Kidney tubule cell (primary cell): ENCODE measurements at places on chromosomes 1 and 21.

GRCh38 chr1:171654201-171654941, 1.9 kb upstream of the MYOC start:
- DNase-seq, result peak; percentile 58

GRCh38 chr1:37930246-37931101, 16.4 kb downstream of the INPP5B start:
- DNase-seq, result no peak

DNA sequence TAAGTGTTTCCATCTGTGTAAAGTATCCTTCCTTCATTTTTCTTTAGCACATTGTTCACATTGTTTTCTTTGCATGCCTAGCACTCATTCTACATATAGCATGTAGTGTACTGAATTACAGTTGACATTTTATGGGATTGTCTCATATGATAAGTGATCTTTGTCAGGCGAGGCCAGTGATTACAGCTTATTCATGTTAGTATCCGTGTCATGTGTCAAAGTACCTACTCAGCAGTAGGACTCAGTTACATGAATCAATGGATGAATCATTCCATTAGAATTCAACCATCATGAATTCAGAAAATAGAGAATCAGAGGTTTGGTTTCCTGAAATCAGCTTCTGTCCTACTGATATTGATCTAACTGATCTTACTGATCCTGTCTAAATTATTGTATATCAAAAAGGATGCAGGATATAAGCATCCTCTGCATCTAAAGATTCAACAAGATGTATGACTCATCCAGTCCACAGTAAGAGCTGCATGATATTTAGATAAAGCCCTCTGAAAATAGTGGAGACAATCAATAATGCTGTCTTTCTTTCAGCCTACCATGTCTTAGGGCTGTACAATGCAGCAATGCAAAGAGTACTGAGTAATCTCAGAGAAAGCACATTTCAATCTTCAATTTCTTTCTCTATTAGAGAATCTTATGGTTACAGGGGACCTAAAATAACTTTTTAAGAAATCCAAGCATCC, 20.7 kb upstream of the HRNR start:
- DNase-seq, result peak; percentile 50

- no peak for DNase-seq
Observed at GRCh38 chr1:110019770-110020169, 14.7 kb upstream of the STRIP1 start.

GRCh38 chr1:8706291-8706690, 111.1 kb downstream of the RERE start:
- no peak for DNase-seq

- DNase-seq, result no peak
Observed at GRCh38 chr1:152735648-152736047, 22.2 kb upstream of the KPRP start.

GRCh38 chr1:81183553-81183952, 617.2 kb upstream of the ADGRL2 start:
- DNase-seq, result no peak

DNA sequence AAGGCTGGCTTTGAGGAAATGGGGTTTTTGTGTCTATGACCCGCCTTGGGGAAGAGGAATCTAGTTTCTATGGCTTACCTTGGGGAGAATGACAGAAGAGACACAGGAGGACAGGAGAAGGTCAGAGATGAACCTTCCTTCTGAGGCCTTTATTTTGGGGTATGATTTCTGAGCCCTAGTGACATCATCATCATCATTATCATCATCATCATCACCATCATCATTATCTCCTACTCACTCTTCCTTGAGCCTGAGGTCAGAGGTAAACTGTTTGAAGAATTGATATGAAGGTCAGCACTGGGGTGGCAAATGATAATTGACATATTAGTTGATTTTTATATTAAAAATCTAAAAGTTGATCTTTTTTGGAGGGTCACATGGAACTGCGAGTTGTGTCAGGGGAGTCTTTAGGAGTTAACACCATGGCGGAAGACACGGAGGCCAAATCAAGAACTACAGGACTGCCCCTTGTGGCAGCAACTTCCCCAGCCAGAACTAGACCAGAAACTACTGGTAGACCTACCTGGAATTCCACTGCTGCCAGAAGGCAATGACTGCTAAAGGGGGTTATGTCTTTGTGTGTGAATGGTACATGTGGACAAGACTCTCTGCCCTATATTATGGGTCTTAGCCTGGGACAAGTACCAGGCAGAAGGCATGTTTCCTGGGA, 49.8 kb upstream of the WLS start:
- DNase-seq, result no peak

DNA sequence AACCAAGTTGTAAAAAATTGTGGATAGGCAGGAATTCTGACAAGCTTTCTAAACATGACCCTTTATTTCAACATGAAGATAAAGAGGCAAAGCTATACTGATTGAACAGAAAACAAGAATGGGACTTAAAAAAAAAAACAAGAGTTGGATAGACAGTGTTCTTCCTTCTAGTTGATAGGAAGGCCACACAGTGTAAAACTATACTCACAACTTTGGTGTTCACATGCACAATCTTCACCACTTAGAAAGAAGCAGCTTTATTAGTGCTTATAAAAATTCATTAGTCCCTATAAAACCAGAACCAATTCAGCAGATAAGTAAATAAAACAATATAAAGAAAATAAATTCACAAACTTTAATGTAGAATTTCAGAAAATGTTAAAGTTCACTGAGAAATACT, 101.8 kb downstream of the AKT3 start:
- no peak for DNase-seq

- DNase-seq, result no peak
Observed at GRCh38 chr21:41950941-41951351, 2.9 kb downstream of the C2CD2 start.

- no peak for DNase-seq
Observed at GRCh38 chr1:220925707-220926106, 46.5 kb downstream of the HLX start.

GRCh38 chr1:56920591-56921001, 45.2 kb downstream of the C8B start:
- DNase-seq, result peak; percentile 76

GRCh38 chr1:147723691-147724323, 36.6 kb downstream of the GJA5 start:
- DNase-seq, result peak; percentile 52

- DNase-seq, result no peak
Observed at GRCh38 chr1:30715216-30715615, 8.2 kb downstream of the MATN1 start.

DNA sequence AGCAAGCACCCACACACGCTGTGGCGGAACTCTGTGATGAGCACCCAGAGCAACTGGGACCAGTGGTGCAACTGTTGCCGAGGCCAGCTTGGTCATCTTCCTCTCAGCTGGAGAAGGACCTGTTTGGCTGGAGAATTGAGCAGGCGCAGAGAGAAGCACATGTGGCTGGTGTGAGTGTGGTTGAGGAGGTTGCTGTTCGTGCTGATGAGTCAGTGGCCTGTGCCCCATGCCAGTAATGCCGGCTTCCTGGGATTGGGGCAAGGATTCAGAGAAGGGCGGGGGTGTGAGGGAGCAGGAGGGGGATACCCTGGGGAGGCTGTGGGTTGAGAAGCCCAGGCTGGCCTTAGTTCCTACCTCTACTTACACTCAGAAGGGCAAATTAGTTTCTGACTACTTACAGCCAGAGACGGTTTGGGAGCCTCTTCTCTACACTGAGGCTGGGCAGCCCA, 57.5 kb upstream of the EPS8L3 start:
- peak; percentile 87 for DNase-seq

DNA sequence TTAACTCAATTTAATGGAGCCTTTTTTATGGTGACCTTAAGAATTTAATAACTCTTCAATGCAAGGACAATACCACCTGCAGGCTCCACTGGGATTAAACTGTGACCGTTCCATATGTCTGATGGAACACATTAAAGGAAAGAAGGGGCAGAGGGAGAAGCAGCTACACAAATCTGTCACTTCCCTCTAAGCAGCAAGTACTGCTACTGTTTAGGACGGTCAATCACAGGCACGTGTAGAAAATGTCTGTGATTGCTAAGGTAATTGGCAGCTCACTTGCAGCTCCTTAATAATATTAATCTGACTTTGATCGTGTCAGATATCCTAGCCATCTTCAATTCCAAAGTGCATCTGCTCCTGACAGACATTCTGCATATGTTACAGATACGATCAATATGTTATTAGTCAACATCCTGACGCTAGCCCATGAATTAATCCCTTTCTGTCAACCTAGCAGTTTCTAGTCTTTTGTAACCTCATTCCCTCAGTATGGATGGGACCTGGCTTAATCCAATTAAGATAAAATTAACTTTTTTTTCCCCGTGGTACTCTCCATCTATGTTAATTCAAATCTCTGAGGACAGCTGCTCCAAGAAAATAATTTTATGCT, 1012.4 kb downstream of the AMY1C start:
- DNase-seq, result no peak

GRCh38 chr1:65605621-65606020, 185.2 kb downstream of the LEPR start:
- DNase-seq, result no peak

DNA sequence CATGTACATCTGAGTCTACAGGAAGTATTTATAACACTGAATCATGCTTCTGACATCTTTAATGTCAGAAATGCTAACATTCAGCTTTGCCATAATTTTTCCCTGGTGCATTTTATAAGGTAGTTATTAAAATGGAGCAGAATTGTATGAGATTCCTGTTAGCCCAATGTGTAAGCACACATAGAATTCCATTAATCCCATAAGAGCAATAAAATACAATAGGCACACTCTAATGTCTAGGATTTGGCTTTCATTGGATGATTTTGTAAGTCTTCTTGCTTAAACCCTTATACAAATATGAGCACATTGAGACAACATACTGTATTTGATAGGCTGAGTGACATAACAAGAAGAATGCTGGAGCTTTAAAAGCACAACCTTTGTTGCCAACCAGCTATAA, 256.4 kb downstream of the HMCN1 start:
- DNase-seq, result no peak

DNA sequence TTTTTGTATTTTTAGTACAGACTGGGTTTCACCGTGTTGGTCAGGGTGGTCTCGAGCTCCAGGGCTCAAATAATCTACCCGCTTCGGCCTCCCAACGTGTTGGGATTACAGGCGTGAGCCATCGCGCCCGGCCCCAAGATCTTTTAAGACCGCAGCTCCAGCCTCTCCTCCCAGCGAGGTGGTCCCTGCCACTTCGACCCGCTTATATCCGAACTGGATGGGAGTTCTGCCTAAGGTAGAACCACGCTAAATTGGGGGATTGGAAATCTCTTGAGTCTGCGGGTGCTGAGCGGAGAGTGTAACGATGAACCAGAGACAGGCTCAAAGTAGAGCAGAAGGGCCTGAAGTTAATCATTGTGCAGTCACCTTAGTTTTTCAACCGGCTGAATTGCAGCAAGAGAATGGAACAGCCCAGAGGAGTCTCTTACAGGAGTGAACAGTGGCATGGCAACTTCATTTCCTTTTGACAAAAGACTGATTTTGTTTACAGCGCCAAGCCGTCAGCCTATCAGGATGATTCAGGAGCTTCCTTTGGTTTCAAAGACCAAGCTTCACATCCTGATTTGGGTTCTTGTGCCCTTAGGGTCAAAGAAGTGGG, 726 bp upstream of the CYB5R1 start:
- DNase-seq, result peak; percentile 52

GRCh38 chr1:162133566-162133965, 64.1 kb downstream of the NOS1AP start:
- DNase-seq, result no peak

DNA sequence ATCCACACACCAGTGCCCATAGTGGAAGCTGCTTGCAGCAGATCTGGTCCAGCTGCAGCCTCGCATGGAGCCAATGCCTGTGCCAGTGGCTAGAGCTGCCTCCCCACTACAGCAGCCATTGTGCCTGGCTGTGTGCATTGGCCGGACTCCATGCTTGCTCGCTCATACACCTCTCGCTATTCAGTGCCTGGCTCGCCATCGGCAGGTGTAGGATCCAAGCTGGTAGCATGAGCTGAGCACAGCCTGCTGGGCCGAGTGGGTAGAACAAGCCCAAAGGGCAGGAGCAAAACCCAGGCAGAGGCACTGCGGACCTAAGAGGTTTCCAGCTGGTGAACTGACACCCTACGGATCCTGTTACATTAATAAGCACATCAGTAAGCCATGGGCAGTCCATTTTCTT, 1184.1 kb downstream of the AMY1C start:
- no peak for DNase-seq

- DNase-seq, result no peak
Observed at GRCh38 chr1:3732434-3733093, 19.7 kb upstream of the CCDC27 start.

DNA sequence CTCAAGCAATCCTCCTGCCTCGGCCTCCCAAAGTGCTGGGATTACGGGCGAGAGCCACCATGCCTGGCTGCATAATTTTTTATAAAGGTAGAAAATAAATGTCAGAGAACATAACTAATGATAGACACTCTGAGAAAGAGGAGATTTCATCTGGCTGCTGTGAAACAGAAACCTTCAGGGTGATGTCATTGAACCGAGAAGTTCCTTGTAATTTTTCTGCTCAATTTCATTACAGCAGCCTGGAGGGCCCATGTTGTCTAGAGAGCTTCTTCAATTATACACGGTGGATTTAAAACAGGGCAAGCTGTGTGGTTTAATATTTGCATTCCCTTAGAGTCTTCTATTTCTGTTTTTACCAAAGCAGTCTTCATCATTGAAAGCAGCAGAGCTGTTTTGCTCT, 64.3 kb upstream of the MORC3 start:
- no peak for DNase-seq

- DNase-seq, result peak; percentile 72
Observed at GRCh38 chr1:215567491-215568298, 591 bp downstream of the KCTD3 start.

DNA sequence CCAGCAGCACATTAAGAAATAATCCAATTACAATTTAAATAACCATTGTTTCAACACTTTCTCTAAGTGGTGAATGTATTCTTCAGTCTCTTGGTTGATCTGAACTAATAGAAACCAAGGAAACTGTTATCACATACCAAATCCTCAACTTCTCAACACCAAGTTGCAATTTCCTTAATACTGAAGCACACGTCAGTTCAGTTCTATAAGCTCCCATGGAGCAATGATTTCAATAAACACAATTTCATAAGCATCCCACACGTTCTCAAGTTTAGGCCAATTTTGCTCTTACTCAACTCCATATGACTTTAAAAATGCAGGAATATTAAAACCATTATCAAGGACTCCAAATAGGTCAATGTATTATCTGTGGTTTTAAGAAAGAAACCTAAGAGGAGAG, 5.8 kb upstream of the ERG start:
- no peak for DNase-seq

- DNase-seq, result no peak
Observed at GRCh38 chr1:30656171-30656940, 67.0 kb downstream of the MATN1 start.

GRCh38 chr1:43285269-43285990, at the start of gene C1orf210:
C1orf210 (minus strand) TSS chr1:43285581; CDS start chr1:43283270, 2,311 bp downstream.
- peak; percentile 86 for DNase-seq
